ENCODE measurements at places on chromosomes 5 and 9.

- no peak for DNase-seq
Measured at GRCh38 chr5:161548487-161549094, 2.1 kb upstream of the GABRB2 start.

DNA sequence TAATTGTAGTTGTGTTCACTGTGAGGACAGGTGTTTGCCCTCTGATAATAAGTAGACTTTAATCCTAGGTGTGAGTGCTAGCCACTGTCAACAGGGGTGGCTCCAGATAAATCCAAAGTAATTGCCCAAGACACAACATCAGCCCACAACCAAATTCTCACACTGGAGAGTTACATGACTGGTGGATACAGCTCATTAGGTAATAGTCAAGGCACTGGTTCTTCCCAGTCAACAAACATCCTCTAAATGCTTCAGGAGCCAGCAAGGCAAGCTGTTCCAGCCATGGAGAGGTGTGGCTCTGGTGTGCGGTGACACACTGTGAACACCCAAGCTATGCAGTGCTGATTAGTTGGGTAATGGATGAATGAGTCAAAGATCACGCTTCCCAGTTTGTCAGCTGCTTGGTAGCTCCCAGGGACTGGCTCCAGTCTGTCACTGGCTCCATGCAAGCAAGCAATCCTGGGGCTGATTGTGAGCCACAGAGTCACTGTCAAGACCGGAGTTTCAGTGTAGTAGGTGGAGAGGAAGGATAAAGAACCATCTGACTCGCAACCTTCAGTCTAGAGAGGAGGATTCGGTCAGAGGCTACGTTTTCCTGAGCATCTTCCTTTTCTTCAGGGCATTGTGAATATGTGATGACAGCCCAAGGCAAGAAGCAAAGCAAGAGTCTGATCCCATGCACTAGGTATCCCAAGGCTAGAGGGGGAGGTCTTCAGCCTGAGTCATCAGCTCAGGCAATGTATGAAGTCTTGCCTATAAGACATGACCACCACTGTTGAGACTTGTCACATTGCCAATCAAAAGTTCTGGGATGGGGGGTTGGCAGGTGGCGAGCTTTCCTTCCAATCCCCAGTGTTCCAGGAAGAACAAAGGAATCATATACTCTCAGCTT, 63.1 kb downstream of the UGCG start:
- no peak for DNase-seq

DNA sequence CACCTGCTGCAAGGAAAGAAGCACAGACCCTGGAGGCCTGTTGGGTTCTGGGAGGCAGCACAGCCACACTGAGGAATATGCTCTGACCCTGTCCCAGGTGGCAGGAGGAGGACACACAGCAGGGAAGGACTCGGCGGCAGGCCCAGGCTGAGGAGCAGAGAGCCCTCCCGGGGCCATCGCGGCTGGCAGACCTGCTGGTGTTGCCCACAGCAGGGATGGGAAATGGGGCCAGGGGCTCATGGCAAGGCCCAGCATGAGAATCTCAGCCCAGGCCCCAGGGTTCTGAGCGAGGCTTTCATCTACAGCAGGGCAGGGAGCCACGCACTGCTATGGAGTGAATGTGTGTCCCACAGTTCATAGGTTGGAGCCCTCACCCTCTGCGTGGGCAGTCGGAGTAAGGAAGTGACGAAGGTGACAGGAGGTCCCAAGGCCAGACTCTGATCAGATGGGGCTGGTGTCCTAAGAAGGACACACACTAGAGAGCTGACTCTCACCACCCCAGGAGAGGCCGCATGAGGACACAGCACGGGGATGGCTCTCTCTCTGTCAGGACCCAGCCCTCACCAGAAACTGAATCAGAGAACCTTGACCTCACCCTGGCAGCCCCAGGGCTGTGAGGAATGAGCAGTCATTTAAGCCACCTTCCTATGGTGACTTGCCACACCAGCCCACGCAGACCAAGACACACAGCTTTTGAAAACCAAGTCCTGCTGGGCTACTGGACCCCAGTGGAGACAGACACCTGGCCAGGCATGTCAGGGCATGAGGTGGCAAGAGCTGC, 10.3 kb upstream of the GPSM1 start:
- no peak for DNase-seq

DNA sequence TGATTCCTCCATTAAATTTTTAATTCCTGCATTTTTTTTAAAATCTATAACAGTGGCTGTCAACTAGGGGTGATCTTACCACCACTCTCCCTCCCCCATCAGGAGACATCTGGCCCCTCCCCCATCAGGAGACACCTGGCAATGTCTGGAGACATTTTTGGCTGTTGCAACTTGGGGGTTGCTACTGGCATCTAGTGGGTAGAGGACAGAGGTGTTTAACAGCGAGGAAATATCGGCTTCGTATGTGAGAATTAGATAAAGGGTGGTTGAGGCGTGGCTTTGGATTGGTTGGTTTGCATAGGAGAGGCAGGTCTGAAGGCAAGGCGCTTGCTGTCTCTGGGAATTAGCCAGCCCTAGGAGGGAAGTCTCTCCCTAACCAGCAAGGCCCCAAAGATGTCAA, 10.5 kb downstream of the CDHR2 start:
- DNase-seq = no peak

DNA sequence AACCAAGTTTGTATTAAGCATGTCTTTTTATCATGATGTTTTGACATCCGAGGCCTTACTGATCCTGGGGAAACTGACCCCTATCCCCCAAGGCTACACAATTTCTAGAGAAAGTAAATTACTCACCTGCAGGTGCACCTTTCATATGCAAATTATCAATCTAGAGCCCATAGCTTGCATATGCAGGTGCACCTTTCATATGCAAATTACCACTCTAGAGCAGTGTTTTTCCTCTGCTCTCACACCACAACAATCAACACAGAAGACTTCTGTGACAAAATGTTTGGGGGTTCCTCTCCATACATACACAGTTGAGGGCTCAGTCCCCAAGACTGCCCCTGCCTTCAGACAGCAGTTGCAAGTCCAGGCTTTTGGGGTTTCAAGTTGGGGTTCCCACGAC, 203.7 kb upstream of the RORB start:
- no peak for DNase-seq

- DNase-seq = no peak
Measured at GRCh38 chr5:41156739-41157138, 56.6 kb downstream of the C6 start.

- no peak for DNase-seq
Measured at GRCh38 chr9:133113163-133113948, 7.7 kb downstream of the RALGDS start.

DNA sequence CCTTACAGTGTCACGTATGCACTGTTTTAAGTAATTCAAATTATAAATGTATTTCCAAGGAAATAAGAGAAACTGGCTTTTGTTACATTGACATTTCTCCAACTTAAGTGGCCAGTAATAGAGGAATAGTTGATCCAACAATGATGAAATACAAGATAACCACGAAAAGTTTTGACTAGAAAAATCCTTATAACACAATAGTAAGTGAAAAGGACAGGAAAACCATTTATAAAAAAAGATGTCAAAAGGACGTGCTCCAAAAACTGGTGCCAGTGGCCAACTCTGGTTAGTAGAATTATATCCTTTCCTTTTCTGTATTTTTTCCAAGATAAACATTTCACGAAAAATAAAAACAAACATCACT, 210.9 kb downstream of the GAPVD1 start:
- no peak for DNase-seq

GRCh38 chr9:117412841-117413240, 2.0 kb downstream of the ASTN2 start:
- no peak for DNase-seq

DNA sequence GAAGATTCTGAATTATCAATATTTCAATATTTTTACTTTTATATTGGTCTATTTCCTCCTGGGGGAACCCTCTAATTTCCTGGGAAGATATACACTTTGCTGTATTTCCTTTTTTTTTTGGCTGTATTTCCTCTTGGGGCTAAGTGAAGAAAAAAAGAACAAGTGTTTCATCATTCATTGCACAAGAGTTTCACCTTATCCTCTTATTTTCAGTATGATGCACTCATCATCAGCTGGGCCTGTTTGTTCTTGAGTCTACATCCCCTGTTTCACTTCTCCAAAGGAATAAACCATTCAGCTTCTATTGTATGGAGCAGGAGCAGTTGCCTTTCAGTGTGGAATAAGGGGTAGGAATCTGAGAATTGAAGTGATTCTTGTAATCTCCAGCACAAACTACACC, 210.8 kb downstream of the FAM170A start:
- no peak for DNase-seq

DNA sequence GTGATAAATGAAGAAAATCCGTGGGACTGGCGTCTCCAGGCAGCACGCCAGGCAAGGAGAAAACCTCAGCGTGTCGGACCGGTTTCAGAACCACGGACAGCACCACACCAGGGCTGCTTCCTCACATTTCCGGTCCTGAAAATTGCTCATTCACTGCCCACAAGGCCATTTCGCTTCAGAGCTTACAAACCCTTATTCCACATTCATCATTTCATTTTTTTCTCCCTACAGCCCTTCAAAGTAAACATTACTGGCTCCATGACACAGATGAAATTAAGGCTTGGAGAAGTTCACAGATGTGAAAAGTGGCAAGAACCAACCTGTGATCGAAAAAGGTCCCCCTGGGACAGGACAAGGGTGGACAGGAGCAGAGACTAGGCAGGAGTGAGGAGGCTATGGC, 1.5 kb upstream of the GPRIN1 start:
- no peak for DNase-seq

DNA sequence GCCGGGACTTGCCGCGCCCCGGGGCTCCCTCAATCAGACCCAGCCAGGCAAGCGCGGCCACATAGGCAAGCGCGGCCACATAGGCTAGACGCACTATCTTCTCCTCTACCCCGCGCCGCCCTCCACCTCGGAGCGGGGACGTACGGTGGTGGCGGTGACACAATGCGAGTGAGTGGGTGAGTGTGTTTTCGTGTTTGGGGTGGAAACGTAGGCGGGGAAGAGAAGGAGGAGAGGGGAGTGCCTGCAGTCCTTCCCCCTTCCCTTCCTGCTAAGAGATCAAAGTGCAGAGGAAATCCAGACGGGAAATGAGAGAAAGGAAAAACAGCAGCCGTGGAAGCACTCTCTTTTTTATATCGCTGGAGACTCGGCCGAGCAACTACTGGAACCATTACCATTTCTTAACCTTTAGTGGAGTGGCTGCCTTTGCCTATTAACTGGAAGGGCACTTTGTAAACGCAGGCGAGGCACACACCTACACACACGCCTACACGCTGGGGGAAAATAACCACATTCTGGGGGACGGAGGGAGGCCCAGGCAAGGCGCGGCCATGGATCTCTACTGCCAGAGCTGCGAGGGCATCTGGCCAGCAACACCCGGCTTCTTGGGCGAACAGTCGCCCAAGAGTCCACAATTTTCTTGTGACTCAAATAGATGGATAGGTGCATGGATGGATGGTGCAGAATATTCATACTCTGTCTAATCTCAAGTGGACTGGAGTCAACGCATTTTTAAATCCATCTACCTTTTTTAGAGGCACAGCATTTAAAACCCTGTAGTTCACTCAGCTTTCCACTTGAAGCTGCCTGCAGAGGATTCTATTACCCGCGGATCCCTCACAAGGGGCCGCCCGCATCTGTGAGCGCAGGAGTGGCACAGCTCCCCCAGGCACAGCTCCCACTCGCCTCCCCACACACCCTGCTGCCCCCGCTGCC, 2.1 kb downstream of the EDIL3 start:
- no peak for DNase-seq

DNA sequence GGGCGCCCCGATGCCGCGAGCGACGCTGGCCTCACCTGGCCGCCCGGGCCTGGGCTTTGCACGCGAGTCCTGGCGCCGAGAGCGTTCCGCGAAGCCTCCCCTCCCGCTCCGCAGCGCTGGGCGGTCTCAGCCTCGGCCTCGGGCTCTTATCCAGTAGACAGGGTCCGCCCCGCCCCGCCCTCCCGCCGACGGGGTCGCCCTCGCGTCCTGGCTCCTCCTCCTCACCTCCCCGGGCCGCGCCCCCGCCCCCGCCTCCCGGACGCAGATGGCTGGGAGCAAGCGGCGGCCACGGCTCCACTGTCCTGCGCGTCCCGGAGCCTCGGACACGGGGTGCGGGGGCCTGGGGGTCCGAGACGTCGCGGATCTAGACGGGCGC, at the start of gene SLC6A3:
TSS of gene SLC6A3 (minus strand) at position 128 of the 376 bp plus-strand sequence. CDS start 2,243 bp downstream, outside the sequence.
- DNase-seq = no peak

- no peak for DNase-seq
Measured at GRCh38 chr9:10562581-10563343, 50.0 kb downstream of the PTPRD start.

GRCh38 chr5:143201589-143201988, 201.9 kb downstream of the NR3C1 start:
- DNase-seq = no peak

DNA sequence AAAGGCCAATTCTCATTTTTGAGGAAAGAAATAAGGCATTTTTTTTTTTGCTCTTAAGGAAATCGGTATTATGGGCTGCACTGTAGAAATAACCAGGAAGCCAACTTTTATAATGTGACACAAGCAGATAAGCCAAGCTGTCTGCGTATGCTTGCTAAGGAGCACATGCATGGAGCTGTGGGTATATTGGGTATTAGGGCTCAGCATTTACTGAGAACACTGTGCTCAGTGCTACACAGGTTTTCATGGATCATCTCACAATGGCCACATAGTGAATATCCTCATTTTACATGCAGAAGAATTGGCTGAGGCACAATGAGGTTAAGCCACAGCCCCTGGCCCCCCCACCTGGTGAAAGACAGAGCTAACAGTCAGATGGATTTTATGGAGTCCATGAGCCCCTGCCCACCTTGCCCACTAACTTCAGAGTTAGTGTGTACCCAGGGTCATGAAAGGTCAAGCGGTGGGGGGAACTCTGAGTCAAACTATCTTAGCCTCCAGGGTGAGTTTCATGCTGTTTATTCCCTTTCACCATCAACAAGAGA, 204.8 kb downstream of the SPATA31A6 start:
- no peak for DNase-seq

DNA sequence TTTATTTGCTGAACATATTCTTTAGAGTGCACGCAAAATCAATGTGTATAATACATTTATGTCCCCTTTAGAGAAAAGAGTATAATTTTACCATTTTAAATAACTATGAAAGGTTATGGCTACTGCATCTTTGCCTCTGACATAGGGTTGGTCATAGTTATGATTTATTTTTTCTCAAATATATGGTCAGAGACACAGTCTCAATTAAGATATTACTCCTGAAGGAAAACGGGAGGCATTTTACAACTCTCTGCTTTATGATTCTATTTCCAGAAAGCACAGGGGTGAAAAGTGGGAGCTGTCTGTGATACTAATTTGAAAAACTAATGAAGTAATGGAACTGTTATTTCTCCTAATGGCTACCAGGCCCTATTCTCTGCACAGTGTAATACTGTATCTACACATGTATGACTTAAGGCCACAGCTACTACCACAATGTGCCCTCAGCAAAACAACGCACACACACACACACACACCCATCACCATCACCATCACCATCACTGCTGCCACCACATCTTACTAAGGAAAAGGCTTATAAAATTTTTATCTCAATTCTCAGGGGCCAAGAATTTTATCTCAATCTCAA, 262.9 kb downstream of the EFNA5 start:
- DNase-seq = no peak

- no peak for DNase-seq
Measured at GRCh38 chr9:90903766-90904424, 102.3 kb downstream of the SYK start.

- DNase-seq = no peak
Measured at GRCh38 chr5:1959231-1959630, 76.5 kb upstream of the IRX4 start.

- DNase-seq = no peak
Measured at GRCh38 chr5:72555871-72556270, 48.7 kb upstream of the ZNF366 start.

- DNase-seq = no peak
Measured at GRCh38 chr9:21670374-21670773, 132.1 kb upstream of the MTAP start.

GRCh38 chr5:80577707-80578106, 7.6 kb upstream of the ANKRD34B start:
- no peak for DNase-seq

GRCh38 chr5:17317473-17317872, 100.0 kb downstream of the BASP1 start:
- no peak for DNase-seq

All from NCI-H187 treated with DMSO at 0.1 percent for 48 hours (cell line).